ENCODE measurements at places on chromosomes 16 and 17. TPM values are rescaled to one million over a fixed set of nuclear protein-coding genes. Genes with fewer than 3 reads are reported as not detected.

Gene CHST5
- not detected for polyA plus RNA-seq

Gene CHD9NB
- polyA plus RNA-seq = 0.40 TPM

Gene CHST4
- 1.9 TPM for polyA plus RNA-seq

Gene NME2
- polyA plus RNA-seq = 644 TPM

Gene SLC5A10
- 0.20 TPM for polyA plus RNA-seq

Gene TLCD2
- polyA plus RNA-seq = 7.2 TPM

Gene B4GALNT2
- polyA plus RNA-seq = 0.10 TPM

Gene KRTAP1-5
- polyA plus RNA-seq = not detected

Gene GAS2L2
- 0.10 TPM for polyA plus RNA-seq

Gene ZPBP2
- not detected for polyA plus RNA-seq

Gene ALDOC
- 61.2 TPM for polyA plus RNA-seq

Gene CCL2
- polyA plus RNA-seq = 64.3 TPM

Gene TMEM92
- polyA plus RNA-seq = not detected

Gene SPHK1
- polyA plus RNA-seq = 0.53 TPM

Gene HOXB2
- 73.6 TPM for polyA plus RNA-seq

Gene HSD11B2
- polyA plus RNA-seq = 3.5 TPM

Gene SLC6A2
- 12.5 TPM for polyA plus RNA-seq

Gene CMTM1
- 1.4 TPM for polyA plus RNA-seq

Gene DNAI2
- polyA plus RNA-seq = not detected

Data from adrenal gland (tissue), 19 donors.